NCI-H345 (cell line): ENCODE measurements at places on chromosomes 2 and 18.

DNA sequence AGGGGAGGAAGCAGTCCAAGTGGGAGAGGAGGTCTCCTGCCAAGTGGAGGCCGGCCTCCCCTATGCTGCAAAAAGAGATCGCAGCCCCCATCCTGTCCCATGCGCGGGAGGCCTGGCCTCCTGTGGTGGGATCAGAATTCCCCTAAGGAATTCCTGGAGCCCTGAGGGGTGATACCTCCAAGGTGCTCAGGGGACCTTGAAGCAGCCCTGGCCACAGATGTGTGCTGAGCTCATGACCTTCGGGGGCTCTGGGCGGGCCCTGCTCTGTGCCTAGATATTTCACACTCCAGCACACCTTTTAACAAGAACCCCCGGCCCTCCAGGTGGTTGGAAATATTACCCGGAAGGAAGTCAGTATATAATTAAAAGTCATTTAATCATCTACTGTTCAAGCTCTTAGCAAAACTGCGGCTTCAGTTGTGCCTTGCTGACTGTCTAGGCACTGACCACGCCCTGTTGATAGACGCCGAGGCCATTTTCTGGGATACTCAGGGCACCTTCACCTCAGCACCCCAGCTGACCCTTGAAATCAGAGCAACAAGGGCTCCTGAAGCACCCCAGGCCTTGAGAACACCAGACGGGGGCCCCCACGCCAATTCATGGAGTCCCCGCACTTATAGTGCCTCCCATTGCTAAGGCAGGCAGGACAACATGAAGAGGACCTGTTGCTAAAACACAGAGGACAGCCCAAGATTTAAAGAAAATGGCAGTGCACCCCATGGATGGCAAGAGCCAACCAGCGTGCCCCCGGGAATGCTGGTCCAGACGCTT lies 119.1 kb downstream of the NDUFA10 start:
- no peak for DNase-seq

GRCh38 chr2:16664052-16664731 lies 1.4 kb downstream of the CYRIA start:
- DNase-seq, result peak; percentile 28

- no peak for DNase-seq
These were observed 417.9 kb downstream of the NRXN1 start for GRCh38 chr2:50614056-50614455.

GRCh38 chr2:143482771-143483170 lies 353.6 kb downstream of the ARHGAP15 start:
- no peak for DNase-seq

DNA sequence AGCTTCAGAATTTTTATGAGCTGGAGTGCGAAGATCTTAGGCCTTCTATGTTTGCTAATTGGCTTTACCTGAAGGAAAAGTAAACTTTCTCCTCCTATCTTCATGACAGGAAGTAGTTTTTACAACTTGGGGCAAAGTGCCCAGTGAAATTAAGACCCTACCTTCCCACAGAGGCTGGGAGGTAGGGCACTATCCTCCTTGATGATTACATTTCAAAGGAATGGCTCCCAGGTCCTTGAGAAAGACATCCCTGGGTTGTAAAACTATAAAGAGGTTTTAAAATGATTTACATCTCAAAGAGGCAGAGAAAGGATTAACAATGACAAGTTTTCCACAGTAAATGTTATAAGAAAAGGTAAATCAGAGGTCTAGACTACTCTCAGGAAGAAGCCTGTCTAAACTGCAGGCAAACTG lies 155.8 kb downstream of the CDH7 start:
- no peak for DNase-seq

DNA sequence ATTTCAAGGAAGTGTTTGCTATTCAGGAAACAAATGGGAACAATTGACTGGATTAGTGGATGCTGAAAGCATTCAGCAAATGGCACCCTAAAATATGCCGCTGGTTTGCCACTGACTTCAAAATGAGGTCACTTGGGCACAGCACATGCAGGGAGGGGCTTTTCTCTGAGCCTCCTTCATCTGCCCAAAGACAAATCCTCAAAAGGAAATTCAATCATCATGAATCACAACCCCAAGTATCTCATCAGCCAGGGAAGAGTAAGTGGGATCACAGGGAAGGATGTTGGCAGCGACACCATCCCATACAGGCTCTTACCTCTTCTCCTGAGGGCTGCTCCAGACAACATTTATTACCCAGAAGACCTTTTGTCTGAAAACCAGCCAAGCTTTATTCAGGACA lies 14.4 kb upstream of the SP140L start:
- DNase-seq, result no peak

- DNase-seq, result no peak
These were observed 57.7 kb upstream of the SESTD1 start for GRCh38 chr2:179322289-179322688.

DNA sequence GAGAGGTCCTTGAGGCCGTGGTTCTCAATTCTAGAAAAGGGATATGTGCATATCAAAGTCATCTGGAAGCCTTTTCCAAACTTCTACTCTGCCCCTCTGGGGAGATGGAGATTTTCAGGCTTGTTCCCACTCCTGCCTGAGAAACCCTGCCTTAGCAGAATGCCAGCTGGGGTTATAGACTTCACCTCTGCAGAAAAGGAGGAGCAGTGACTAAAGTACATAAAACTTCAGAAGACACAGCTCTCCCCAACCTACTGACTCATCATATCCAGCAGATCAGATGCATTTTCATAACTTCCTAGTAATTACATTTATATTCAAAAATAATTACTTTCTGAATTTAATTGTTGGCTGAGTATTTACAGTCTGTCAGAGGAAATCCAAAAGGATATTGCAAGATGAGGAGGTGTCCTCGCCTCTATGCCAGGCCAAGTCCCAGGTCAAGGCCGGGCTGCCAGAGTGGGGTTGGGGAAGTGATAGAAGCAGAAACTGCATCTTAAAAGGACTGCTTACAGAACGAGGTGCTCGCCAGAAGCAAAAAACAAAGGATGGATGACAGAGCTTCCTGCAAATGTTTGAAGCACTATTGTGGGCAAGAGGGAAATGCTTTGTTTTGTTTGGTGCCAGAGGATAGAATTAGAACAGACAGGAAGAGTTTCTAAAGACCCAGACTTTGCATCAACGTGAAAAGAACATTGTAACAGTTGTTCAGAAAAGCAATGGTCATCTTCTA lies 75.6 kb upstream of the APCDD1 start:
- DNase-seq, result no peak

GRCh38 chr2:65016789-65017188 lies 27.6 kb downstream of the SLC1A4 start:
- no peak for DNase-seq

GRCh38 chr2:111157071-111157661 lies 36.5 kb downstream of the BCL2L11 start:
- peak; percentile 67 for DNase-seq

DNA sequence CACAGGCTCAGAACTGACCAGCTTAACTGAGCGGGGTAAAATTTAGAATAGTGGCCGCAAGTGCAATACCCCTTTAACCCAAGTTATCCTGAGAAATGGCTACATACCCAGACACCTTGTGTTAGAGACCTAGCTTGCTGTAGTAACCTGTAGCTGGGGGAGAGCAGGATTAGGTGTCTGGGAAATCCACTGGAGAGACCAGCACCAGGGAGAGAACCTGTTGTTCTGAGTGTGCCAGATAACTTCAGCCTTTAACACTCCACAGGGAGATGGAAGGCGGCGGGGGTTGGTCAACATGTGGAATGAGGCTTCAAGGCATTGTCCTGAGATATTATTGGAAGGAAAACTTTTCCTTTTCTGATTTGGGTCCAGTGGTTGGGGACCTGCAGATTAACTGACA lies 356.0 kb downstream of the PTPRM start:
- no peak for DNase-seq

GRCh38 chr2:230650585-230651137 lies 62.0 kb upstream of the CAB39 start:
- DNase-seq, result no peak

GRCh38 chr2:72135921-72136320 lies 11.7 kb downstream of the CYP26B1 start:
- no peak for DNase-seq

GRCh38 chr2:47345590-47345924 lies 57.4 kb upstream of the MSH2 start:
- DNase-seq, result no peak
